ENCODE measurements at places on chromosomes 13 and 19.

DNA sequence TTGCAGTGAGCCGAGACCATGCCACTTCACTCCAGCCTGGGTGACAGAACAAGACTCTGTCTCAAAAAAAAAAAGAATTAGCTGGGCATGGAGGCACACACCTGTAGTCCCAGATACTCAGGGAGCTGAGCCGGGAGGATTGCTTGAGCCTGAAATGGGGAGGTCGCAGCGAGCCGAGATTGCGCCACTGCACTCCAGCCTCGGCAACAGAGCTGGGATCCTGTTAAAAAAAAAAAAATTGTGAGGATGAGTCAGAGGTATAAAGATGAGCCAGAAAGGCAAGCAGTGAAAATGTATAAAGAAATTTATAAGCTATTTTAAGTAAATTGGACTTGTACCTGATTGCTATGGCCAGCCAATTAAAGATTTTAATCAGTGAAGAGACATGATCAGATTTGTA lies 21.1 kb downstream of the KBTBD6 start:
- no peak for DNase-seq

DNA sequence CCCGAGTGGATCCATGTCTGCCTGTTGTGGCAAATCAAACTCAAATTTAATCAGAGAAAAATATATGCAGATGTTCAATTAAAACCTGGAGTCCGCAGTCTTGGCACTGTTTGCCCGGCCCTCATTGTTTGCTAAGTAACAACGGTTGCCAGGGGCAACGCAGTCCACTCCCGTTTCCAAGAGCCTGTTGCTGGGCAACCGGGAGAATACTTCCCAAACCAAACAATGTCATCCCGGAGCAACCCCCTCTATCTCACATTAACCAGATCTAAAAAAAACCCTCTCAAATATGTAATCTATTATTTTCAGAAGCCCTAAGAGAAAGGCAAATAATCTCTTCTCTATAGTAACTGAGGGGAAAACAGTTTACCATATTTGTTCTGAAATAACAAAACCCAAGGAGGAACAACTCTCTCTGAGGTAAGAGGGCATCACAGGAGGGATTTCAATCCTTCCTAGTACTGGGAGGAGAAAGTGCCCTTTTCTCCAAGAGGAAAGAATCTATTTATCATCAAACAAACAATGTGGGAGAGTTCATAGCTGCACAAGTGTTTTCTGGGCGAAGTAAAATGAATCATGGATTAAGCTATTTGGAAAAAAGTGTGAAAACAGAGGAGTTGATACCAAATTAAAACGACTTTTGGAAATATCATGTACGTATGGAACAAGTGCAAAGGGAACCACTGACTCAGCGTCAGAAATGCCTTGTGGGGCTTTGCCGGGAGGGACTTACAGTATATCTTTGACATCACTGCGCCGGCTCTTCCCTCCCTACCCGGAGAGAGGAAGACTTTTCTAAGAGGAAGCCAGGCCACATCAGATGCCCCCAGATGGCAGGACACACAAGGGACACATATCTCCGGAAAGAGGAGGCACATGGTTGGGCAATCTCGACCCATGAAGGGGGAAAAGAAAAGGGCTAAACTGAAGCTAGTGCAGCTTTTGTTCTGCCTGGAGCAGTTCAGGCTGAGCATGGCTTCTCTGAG lies 43.3 kb downstream of the RFX2 start:
- no peak for DNase-seq

DNA sequence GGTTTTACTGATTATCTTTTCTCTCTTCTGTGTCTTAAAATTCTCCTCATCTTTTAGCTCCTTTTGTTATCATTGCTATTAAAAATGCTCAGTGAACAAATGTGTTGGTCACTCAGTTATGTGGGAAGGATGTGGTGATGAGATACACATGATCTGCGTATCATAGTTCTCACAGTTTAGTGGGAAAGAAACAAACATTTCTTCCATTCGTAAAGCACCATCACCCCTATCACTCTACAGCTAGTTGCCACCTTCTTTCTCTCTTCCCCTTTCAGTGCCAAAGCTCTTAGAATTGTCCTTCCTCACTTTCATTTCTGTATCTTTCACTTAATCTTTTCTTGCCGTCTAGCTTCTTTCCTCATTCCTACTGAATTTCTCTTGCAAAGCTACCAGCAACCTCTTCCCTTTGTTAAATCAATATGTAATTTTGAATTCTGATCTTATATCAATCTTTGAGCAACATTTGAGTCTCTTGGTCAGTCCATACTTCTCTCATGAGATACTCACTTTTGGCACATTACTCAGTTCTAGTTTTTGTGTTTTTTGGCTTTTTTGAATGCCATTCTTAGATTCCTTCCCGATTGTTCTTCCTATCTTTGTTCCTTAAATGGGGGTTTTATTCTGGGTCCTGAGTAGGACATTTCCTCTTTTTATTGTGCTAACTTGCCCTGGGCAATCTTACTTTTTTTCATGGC lies 122.3 kb downstream of the PCCA start:
- DNase-seq: no peak

GRCh38 chr13:24500977-24501376 lies 11.6 kb downstream of the PARP4 start:
- DNase-seq: no peak

GRCh38 chr19:54414156-54414555 lies 1.1 kb upstream of the TTYH1 start:
- DNase-seq: no peak

- no peak for DNase-seq
Measured at GRCh38 chr19:56191115-56191514, 6.5 kb downstream of the ZSCAN5B start.

DNA sequence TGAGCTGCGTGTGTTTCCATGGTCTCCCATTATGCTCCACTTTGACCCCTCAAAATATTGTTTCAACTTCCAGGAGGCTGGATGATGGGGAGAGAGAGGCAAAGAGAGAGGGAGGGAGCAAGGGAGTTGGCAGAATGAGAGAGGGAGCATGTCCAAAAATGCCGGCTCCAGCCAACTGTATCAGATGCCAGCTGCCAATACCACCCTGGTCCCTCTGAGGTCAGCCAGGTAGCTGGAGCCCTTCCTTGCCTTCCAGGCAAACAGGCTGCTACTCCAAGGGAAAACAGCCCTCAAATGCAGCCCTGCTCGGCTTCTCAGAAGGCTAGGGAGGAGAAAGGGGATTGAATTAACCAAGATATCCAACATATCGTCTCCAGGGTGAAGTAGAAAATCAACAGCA lies 440.0 kb downstream of the TSHZ3 start:
- DNase-seq: no peak

DNA sequence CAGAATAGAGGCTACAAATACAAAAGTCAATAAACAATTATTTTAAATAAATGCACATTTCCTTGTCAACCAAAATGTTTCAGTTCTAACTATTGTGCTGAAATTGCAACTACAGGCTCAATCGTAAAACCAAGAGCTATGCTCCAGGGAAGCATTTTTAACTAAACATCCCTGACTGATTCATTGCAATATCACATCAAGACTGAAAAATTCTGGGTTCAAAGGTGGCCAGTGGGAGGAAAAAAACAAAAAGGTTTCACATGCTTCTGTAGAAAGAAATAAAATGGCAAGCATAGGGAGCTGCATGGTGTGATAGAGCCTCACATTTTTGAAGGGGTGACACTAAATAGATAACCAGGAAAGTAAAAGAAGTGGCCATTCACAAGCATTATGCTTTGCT lies 862.8 kb downstream of the PCDH9 start:
- DNase-seq: no peak

DNA sequence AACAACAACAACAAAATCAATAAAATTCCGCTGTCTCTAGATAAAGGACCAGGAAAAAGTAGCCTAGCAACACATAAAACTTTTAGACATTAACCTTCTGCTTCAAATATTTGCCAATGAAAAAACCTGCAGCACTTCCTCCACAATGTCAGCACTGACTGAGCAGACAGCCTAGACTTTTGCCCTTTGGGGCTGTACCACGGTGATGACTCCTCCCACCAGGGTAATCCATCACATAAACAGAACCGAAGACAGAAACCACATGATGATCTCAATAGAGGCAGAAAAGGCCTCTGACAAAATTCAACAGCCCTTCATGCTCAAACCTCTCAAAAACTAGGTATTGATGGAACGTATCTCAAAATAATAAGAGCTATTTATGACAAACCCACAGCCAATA lies 30.2 kb upstream of the TRPC4 start:
- DNase-seq: no peak

- no peak for DNase-seq
Measured at GRCh38 chr13:95862408-95862807, 185.5 kb downstream of the DNAJC3 start.

DNA sequence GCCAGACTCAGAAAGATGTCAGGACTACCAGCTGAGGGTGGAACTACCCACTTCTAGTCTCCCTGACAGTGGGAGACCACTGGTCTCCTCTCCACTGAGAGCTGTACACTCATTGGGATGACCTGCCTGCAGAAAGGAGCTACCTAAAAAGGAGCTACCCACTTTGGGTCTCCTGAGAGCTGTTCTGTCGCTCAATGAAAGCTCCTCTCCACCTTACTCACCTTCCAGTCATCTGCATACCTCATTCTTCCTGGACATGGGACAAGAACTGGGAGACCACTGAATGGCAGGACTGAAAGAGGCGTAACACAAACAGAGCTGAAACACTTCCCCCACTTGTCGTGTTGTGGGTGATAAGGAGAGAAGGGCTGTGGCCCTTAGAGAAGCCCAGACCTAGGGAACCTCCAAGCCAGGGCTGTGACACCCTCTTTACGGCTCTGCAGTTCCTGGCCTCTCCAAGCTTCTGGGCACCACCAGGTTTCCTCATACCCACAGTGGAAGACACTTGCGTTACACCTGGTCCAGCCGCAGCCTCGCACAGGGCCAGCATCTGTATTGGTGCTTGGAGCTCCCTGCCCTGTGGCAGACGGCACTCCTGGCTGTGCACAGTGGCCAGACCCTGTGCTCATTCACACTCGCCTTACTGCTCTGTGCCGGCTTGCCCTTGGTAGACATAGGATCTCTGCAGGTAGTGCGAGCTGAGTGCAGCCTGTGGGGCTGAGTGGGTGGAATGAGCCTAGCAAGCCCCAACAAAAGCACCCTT lies 54.9 kb upstream of the SLITRK6 start:
- no peak for DNase-seq

- DNase-seq: no peak
Measured at GRCh38 chr19:47157431-47158321, 27.0 kb downstream of the SAE1 start.

- DNase-seq: no peak
Measured at GRCh38 chr13:90673746-90674145, 673.7 kb upstream of the MIR17HG start.

GRCh38 chr13:50156561-50157127 lies 141.4 kb downstream of the KCNRG start:
- no peak for DNase-seq

DNA sequence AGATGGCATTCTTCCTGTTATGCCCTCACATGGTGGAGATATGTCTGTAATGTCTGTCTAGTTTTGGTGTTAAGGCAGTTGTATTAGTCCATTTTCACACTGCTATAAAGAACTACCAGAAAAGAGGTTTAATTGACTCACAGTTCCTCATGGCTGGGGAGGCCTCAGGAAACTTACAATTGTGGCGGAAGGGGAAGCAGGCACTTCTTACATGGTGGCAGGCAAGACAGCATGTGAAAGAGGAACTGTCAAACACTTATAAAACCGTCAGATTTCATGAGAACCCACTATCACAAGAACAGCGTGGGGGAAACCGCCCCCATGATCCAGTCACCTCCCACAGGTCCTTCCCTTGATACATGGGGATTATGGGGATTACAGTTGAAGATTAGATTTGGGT lies 3.2 kb downstream of the ZNF441 start:
- DNase-seq: no peak

GRCh38 chr19:3653865-3654513 lies 27.4 kb upstream of the CACTIN start:
- no peak for DNase-seq

GRCh38 chr13:43238341-43239083 lies 215.1 kb downstream of the DNAJC15 start:
- DNase-seq: no peak

DNA sequence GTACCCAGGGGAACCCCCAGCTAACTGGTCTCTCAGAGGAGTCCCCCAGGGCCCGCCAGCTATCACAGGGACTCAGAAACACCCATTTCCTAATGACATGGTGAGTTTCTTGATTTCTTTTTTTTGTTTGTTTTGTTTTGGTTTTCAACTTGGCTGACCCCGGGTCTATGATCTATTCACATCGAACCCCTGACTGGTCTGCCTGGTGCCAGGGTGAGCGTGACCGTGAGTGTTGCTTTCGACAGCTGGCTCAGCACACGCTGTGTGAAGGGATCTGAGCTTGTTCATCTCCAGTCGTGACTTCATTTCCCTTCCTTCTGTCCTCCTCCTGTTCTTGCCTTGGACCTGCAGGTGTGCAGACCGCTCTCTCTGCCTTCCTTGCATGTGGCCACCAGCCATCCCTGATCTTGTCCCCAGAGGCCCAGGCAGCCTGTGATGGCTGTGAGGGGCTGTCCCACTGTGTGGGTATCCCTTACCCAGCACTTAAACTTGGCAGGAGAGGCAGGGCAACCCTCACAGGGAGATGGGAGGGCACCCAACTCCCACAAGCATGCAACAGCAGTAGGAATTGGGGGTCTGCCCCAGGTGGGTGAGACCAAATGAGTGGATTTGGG lies 26.2 kb downstream of the TMEM161A start:
- DNase-seq: no peak

- no peak for DNase-seq
Measured at GRCh38 chr13:47249266-47249665, 352.4 kb upstream of the HTR2A start.

GRCh38 chr13:42836930-42837690 lies 55.7 kb downstream of the FAM216B start:
- no peak for DNase-seq

GRCh38 chr19:15252398-15253018 lies 20.3 kb upstream of the EPHX3 start:
- DNase-seq: no peak

GRCh38 chr19:19062454-19063182 lies 1.2 kb upstream of the SLC25A42 start:
- no peak for DNase-seq

DNA sequence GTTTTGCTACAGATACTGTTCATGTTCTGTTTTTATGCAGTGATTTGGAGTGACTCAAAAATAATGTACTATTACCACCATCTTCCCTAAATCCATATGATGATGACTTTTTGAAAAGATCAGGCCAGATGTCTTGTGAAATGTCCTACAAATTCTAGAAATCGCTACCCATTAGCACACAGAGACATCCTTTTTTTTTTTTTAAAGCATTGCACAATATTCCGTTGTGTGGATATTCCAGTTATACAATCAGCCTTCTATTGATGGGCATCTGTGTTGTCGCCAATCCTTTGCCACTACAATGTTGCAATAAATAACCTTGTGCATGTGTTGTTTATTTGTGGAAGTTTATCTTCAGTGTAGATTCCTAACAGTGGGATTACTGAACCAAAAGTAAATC lies 24.5 kb downstream of the ZDHHC20 start:
- no peak for DNase-seq

GRCh38 chr13:37353911-37354310 lies 244.7 kb downstream of the POSTN start:
- DNase-seq: no peak
